ENCODE measurements at places on chromosomes 16 and 17.

GRCh38 chr16:85863384-85863774 is 35.6 kb upstream of the IRF8 start:
- no peaks in the 10 kb centered on the region for H3K27me3 ChIP-seq
- no peak overlapping the region for H3K4me3 ChIP-seq
- peaks cover 4% of the 10 kb centered on the region for H3K4me1 ChIP-seq
- H3K36me3 ChIP-seq, result no peaks in the 10 kb centered on the region
- DNase-seq, result no peak

GRCh38 chr17:50689251-50689650 is 18.5 kb downstream of the ANKRD40 start:
- peaks cover 5% of the 10 kb centered on the region for H3K36me3 ChIP-seq
- H3K27me3 ChIP-seq, result no peaks in the 10 kb centered on the region
- no peak overlapping the region for H3K4me3 ChIP-seq
- no peaks in the 10 kb centered on the region for H3K4me1 ChIP-seq
- H3K27ac ChIP-seq, result no peak overlapping the region

- H3K27ac ChIP-seq, result peak overlapping the region; percentile 90
- no peak for DNase-seq
- peak overlapping the region; percentile 45 for H3K4me3 ChIP-seq
- peaks cover 6% of the 10 kb centered on the region for H3K36me3 ChIP-seq
- peaks cover 96% of the 10 kb centered on the region for H3K4me1 ChIP-seq
These were observed 31.4 kb downstream of the CCR7 start for GRCh38 chr17:40533896-40534295.

DNA sequence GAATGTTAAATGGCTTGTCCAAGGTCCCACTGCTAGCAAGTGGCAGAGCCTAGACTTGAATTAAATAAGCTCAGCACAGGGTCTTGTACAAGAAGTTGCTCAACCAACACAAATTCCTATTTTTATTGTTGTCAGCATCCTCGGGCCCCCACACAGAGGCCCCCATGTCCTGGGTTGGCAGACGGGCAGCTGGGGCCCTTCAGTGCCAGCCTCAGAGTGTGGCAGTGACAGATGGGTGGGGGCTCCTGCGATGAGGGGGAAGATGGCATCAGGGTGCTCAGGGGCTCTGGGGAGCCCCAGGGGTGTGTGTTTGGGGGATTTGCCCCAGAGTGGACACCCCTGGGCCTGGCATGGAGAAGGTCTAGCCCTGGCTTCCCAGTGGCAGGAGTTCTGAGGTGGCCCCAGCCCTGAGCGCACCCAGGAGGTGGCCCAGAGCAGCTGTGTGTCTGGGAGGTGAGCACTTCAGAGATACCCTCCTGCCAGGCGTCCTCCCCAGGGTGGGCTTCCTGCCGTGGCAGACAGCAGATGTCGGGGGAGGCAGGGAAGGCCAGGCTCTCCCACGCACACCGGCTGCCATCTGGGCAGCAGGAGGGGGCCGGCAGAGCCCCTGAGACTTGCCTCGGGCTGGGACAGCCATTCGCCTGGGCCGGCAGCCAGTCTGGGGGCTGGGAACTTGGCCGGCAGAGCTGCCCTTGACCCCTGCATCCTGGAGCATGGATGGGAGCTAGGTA is 150.8 kb downstream of the C16orf78 start:
- H3K27ac ChIP-seq, result no peak overlapping the region
- no peak for DNase-seq
- H3K4me1 ChIP-seq, result peaks cover 12% of the 10 kb centered on the region

GRCh38 chr16:64983963-64984362 is 137.9 kb downstream of the CDH11 start:
- no peaks in the 10 kb centered on the region for H3K4me1 ChIP-seq
- no peak overlapping the region for H3K4me3 ChIP-seq
- no peaks in the 10 kb centered on the region for H3K36me3 ChIP-seq
- no peaks in the 10 kb centered on the region for H3K27me3 ChIP-seq

GRCh38 chr17:66830451-66830850 is 4.5 kb upstream of the CACNG5 start:
- no peak overlapping the region for H3K4me3 ChIP-seq
- no peaks in the 10 kb centered on the region for H3K4me1 ChIP-seq
- H3K36me3 ChIP-seq, result no peaks in the 10 kb centered on the region
- no peak for DNase-seq

- DNase-seq, result no peak
- H3K27ac ChIP-seq, result peak overlapping the region; percentile 88
- peak overlapping the region; percentile 72 for H3K4me3 ChIP-seq
These were observed 90.6 kb upstream of the FBXO47 start for GRCh38 chr17:39057701-39058206.

DNA sequence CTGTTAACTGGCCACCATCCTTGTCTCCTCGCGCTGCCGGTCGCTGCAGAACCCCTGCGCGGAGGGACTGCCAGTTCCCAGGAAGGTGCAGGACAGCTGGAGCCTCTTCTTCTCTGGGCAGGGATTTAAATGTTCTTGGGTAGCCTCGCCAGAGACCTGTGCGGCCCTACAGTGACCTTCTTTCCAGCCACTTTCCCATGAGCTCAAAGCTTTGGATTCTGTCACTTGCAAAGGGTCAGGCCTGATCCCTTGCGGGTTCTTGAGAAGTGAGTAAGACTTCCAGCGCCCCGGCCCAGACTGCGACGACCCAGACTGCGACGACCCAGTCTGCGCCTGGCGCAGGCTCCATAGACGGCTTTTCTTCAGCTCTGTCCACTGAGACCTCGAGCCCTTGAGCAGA is 1.4 kb upstream of the SLFN5 start:
- H3K27me3 ChIP-seq, result no peaks in the 10 kb centered on the region
- H3K27ac ChIP-seq, result peak overlapping the region; percentile 97
- peaks cover 56% of the 10 kb centered on the region for H3K4me1 ChIP-seq
- H3K4me3 ChIP-seq, result peak overlapping the region; percentile 94
- H3K36me3 ChIP-seq, result peaks cover 80% of the 10 kb centered on the region
- DNase-seq, result peak; percentile 25

GRCh38 chr17:61354895-61355874 is 44.5 kb upstream of the TBX2 start:
- no peak overlapping the region for H3K4me3 ChIP-seq
- no peaks in the 10 kb centered on the region for H3K4me1 ChIP-seq
- H3K36me3 ChIP-seq, result no peaks in the 10 kb centered on the region
- no peaks in the 10 kb centered on the region for H3K27me3 ChIP-seq
- H3K27ac ChIP-seq, result no peak overlapping the region

DNA sequence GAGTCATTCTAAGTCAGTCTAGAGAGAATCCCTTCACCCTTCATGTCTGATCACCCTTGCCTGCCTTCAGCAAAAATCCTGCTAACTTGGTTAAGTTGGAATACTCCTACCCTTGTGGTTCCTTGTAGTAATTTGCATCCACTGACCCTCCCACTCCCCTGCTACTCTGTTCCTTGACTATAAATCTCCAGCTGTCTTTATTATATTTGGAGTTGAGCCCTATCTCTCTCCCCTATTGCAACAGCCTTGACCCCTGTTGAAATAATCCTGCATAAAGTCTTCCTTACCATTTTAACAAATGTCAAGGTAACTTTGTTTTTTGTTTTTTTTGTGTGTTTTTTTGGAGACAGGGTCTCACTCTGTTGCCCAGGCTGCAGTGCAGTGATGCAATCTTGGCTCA is 590.1 kb downstream of the WWOX start:
- H3K27me3 ChIP-seq, result no peaks in the 10 kb centered on the region
- H3K27ac ChIP-seq, result no peak overlapping the region
- H3K4me3 ChIP-seq, result no peak overlapping the region

- H3K4me3 ChIP-seq, result no peak overlapping the region
- H3K27me3 ChIP-seq, result no peaks in the 10 kb centered on the region
- H3K4me1 ChIP-seq, result no peaks in the 10 kb centered on the region
These were observed 195.5 kb downstream of the FTO start for GRCh38 chr16:53899431-53899830.

DNA sequence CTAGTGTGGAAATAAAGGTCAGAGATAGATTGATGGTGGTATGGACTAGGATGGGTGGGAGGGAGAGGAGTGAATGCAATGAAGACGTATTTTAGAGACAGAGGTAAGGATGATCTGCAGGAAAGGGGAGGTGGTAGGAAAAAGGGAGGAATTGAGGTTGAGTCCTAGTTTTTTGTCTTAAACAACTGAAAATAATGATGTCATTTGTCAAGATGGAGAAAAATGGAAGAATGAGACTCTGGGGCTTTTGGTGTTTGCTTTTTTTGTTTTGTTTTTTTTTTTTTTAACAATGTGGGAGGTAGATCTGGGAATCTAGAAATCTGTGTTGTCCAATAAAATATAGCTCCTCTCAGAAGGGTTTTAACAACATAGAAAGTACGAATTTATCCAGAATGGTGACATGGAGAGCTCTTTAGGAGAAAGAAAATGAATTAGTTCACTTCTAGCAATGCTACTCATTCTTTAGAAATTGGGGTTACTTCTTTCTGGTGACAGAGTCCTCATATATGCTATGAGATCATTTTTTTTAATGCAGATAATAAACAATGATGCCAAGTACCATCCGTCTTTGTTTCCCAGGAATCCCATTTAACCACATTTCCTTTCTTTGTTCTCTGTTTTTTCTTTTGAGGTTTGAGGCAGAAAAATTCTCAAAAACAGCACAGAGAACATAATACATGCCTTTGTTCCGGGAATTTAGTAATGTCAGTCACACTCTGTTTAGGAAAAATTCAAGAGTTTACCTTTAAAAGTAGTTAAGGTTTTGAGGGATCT is 225.3 kb upstream of the COX10 start:
- peaks cover 1% of the 10 kb centered on the region for H3K4me1 ChIP-seq
- no peaks in the 10 kb centered on the region for H3K27me3 ChIP-seq
- no peak overlapping the region for H3K4me3 ChIP-seq
- no peak overlapping the region for H3K27ac ChIP-seq
- no peaks in the 10 kb centered on the region for H3K36me3 ChIP-seq

GRCh38 chr16:25828510-25828909 is 136.8 kb downstream of the HS3ST4 start:
- DNase-seq, result no peak
- peaks cover under 1% of the 10 kb centered on the region for H3K27me3 ChIP-seq
- no peaks in the 10 kb centered on the region for H3K36me3 ChIP-seq
- H3K27ac ChIP-seq, result no peak overlapping the region
- H3K4me1 ChIP-seq, result no peaks in the 10 kb centered on the region
- H3K4me3 ChIP-seq, result no peak overlapping the region
